ENCODE measurements at places on chromosomes 6 and 20.

DNA sequence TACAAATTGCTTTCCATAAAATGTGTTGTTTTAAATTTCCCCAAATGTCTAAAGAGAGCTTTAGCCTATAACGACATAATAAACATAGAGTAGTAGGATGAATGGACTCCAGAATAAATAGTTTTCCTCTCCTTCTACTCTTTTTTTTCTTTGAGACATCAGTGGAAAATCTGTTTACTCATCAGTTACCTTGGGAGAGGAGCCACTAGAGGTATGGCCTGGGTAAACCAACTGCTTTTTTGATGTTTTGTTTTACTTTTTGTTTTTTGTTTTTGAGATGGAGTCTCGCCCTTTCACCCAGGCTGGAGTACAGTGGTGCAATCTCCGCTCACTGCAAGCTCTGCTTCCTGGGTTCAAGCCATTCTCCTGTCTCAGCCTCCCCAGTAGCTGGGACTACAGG lies 8.3 kb upstream of the TGM3 start:
- no peak for DNase-seq

GRCh38 chr6:33739571-33739970 lies 7.1 kb downstream of the IP6K3 start:
- DNase-seq, result no peak

DNA sequence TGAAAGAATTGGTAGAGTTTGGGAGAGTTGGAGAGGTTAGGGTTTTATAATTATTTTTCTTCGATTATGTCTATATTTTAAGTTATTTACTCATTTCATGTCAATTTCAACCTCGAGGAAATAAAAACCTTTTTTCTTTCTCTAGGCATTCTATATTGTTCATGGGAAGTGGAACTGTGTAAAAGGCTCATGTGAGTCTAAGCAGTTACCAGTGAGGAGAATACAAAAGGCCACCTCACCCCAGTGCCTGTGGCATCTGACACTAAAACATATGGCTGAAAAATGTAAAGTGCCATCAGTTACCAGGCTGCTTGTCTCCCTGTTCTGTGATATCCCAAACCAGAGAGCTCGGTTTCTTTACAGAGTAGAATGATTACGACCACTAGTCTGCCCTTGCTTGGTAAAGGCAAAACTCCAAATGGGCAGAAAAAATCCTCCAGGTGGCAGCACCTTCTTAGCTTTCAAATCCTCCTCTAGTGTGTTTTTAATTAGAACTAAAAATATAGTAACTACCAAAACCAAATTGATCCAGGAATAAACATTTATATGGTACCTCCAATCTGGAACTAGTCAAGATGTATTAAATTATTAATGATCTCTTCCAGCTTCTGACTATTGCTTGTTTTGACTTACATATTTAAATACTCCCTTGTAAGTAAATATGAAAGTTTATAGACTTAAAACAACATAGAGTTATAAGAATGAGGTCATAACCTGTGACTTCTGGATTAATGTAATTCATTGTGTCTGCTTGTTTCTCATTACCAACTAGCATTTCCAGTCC lies 122.6 kb upstream of the MCHR2 start:
- peak; percentile 56 for DNase-seq

DNA sequence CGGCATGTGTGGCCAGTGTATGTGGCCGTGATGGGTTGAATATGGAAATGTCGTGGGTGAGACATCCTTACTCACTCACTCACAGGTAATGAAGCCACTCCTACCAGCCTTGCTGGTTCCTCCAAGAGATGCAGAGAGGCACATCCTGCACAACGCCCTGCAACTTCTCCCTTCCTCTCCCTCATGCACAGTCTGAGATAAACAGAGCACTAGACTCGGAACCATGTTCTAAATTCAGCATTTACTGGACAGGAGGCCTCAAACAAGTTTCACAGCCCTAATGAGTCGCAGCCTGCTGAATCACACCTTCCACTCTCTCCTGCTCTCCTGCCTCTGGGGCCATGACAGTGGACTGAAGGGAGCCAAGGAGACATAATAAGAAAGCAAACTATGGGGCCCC lies 91.2 kb downstream of the ISM1 start:
- no peak for DNase-seq

DNA sequence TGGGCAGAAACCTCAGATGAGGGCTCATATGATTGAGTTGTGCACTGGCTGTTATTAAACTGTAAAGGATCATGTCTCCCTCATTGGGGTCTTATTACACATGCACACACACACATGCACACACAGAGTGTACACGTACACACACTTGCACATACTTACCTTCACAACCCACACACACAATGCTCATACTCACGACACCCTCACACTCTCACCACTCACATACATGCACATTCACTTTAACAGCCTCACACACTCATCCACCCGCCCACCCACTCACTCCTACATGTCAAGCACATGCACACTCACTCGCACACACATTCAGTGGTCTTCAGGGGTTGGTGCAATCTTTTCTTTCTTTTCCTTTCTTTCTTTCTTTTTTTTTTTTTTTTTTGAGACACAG lies 5.4 kb downstream of the CSTL1 start:
- no peak for DNase-seq

- no peak for DNase-seq
Measured at GRCh38 chr6:134703206-134703605, 246.7 kb downstream of the ALDH8A1 start.

DNA sequence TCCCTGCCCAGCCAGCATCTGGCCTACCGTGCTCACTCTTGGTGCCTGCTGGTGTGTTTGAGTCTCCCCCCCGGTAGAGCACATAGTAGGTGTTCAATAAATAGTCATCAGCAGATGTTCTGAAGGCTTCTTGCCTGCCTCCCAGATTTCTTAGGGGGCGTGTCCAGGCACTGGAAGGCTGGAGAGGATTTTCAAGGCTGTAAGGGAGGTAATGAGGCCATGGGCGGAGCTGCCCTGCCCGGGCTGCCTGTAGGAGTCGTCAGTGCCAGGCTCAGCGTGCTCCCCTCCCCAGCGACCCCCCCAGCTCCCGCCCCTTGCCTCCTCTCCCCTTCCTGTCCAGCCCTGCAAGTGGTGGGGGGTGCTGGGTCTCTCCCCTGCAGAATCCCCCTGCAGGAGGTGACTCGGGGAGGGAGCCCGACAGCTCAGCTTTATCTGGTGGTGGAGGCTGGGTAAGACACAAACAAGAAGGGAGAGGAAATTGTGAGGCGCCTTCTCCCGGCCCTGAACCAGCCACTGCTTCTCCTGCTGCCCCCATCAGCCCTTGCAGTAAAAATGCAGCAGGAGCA lies 55.9 kb downstream of the BCAS4 start:
- DNase-seq, result no peak

GRCh38 chr20:49865559-49865958 lies 49.8 kb downstream of the SPATA2 start:
- DNase-seq, result no peak

Data from right forelimb (tissue), 1 donor.